ENCODE measurements at places on chromosomes 3 and 15. TPM values are rescaled to one million over a fixed set of nuclear protein-coding genes. Genes with fewer than 3 reads are reported as not detected.

DNA sequence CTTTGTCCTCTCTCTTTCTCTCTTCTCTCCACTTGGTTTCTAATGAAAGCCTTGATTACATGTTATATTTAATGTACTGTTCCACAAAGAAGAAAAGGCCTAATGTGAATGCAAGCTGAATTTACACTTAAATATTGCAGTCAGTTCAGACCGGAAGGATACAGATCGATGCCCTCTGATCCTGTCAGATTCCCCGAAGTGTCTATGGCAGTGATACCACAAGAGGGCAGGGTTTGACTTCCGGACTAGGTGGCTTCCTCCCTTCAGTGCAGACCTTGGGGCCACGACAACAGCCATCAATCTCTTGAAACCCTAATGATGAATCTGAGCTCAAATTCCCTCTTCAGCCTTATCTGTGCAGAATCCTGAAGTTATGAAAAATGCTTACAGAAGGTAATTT lies 29.5 kb downstream of the AGTR1 start:
- DNase-seq: no peak

GRCh38 chr3:123020709-123021108 lies 6.9 kb downstream of the SEMA5B start:
- DNase-seq: no peak

DNA sequence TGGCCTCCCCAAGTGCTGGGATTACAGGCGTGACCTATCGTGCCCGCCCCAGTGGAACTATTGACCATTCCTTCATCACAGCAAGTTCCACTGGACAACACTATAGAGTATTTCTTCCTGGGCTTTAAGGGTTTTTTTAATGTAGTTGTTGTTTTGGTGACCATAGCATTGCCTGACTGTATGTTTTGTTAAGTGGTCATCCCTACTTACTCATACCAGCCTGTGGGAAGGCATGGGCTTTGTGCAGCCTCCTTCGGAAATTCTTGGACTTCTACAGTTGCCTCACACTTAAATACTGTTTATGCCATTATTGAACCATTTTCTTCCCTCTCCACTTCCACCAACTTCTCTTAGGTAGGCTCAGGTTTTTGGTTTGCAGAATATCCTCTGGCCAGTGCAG lies 19.9 kb upstream of the ALPK3 start:
- DNase-seq: peak; percentile 77

GRCh38 chr3:77320514-77320913 lies 280.6 kb downstream of the ROBO2 start:
- peak; percentile 21 for DNase-seq

GRCh38 chr15:39181940-39182339 lies 398.9 kb upstream of the THBS1 start:
- DNase-seq: peak; percentile 67

The ATP10A gene
- 30.3 TPM for total RNA-seq

DNA sequence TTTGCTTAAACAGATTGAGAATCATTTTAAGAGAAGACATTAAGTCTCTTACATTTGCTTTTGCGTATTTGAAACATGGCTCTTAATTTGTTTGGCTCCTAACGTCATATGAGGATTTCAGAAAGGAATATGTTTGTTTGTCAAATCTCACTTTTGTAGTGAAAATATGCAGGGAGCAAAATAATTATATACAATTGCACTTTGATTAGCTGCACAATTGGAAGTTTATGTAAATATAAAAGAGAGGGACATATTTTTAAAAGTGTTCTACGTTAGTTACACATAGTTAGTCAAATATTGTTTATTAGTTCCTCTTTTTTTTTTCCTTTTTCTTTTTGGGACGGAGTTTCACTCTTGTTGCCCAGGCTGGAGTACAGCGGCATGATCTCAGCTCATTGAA lies 42.7 kb upstream of the GOLIM4 start:
- no peak for DNase-seq

Measured in HFFc6 (cell line).